D721Med (cell line): ENCODE measurements at places on chromosomes 3 and 15.

GRCh38 chr15:52306270-52306669, 10.7 kb upstream of the MYO5C start:
- no peak for DNase-seq

- no peak for DNase-seq
These were observed 444 bp upstream of the ABHD14A start for GRCh38 chr3:51974277-51974962.

DNA sequence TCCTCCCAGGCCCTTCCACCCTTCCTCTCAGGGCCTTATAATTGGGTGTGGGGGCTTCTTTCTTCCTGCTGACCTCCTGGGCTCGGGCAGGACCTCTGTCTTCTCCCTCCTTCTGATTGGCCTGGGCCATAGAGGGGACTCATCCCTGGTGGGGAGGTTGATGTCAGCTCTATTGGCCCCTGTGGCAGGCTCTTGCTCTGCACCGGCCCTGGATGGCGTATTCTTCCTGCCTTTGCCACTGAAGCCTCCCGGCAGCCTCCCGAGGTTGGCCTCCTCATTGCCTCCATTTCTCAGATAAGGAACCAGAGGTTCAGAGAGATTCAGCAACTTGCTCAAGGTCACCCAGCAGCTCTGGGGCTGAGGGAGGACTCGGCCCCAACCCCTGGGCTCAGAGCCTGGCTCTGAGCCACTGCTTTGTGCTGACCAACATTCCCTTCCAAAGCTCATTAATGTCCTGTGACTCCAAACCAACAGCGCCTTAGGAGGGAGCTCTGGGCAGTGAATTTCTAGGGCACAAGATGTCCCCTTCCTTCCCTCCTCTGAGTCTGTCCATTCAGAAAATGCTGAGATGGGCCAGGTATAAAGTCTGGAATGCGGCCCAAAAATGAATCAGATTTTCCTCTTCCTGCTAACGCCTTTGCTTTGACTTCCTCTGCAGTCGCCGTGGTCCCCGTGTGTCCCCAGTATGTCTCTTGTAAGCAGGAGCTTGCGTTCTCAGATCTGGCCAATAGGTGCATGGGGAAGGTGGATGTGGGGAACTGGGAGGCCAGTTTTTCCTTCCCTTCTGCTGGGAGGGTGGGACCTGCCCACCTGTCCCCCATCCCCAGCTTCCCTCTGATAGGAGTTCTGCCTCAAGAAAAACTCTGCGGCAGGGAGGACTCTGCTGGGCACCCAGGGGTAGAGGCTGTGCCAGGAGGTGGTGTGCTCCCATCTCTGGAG, 74.2 kb downstream of the HMCES start:
- no peak for DNase-seq

GRCh38 chr3:61858054-61858453, 296.7 kb downstream of the PTPRG start:
- no peak for DNase-seq

GRCh38 chr3:64278625-64279024, 53.4 kb upstream of the PRICKLE2 start:
- no peak for DNase-seq

- no peak for DNase-seq
These were observed 22.0 kb downstream of the COLQ start for GRCh38 chr3:15499536-15499935.

GRCh38 chr15:79779746-79780145, 117.1 kb downstream of the MTHFS start:
- DNase-seq = no peak

- no peak for DNase-seq
These were observed 220.3 kb upstream of the TPM1 start for GRCh38 chr15:62822228-62822627.

GRCh38 chr15:48532946-48533345, 112.6 kb downstream of the FBN1 start:
- DNase-seq = no peak
